HCT116 (cell line): ENCODE measurements at places on chromosomes 2 and 18. TPM values are rescaled to one million over a fixed set of nuclear protein-coding genes. Genes with fewer than 3 reads are reported as not detected.

DNA sequence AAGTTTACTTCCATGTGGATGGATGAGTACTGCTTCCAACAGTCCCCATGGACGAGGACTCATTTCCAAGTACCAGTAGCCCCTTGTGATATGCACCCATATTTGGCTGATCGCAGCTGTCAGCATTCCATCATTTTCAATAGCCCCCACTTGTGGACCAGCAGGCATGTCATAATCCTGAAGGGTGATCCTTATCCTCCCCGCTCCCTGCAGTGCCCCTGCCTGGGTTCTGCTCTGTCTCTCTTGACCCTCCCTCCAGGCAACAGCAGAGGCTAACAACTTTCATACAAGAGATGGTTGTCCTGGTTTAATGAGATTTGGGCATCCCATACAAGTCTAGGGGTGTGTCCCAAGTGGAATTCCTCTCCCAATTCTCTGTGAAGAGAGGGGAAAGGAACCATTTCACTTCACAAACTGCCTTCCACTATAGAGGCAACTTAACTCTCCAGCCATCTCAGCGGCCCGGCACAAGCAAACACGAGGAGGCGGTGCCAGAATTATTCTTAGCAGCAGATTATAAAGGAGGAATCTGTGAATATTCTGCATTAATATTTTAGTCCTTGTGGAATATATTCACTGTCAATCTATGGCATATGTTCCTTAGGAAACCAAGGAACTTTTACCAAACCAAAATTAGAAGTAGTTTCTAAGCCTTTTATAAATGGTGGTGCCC, 110.7 kb downstream of the RTN4 start:
- no peak for DNase-seq

- DNase-seq = no peak
These were observed 3.7 kb downstream of the GPR35 start for GRCh38 chr2:240628808-240629618.

GRCh38 chr18:76498064-76498463, 3.0 kb upstream of the ZNF516 start:
- no peak for DNase-seq

DNA sequence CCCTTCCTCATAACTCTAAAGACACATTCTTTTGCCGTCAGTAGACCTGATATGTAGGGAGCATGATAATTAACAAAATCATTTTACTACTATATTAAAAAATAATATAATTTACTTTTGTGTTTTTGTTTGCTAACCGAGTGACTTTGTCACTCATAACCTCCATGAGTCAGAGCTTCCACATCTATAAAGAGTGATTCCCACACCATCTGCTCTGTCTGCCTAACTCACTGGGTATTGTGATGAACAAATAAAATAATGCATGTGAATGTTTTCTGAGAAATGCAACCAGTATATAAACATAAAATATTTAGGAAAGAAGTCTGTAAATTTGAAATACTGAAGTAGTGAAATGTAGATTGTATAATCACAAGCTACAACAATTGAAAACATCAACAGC, 123.4 kb upstream of the DSEL start:
- no peak for DNase-seq

DNA sequence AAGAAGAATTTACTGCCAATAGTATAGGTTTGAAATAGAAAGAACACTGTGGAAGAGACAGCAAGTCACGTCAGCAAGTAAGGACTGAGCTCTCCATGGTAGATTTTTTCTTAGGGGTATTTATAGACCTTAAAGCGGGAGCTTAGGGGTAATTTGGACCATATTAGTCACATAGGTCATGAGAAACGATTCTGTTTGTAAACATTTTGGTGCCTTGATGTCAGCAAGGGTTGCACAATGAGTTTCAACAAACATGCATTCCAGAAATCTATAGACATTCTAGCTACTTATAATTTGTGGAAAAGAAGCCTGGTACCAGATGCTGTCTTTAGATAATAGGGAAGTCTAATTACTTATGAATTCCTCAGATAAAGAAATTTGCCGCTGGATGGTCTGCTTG, 624.7 kb downstream of the TDRD15 start:
- DNase-seq = no peak

- DNase-seq = no peak
These were observed 324.0 kb downstream of the RNF144A start for GRCh38 chr2:7241041-7241745.

GRCh38 chr18:35732162-35732561, 150.6 kb downstream of the GALNT1 start:
- DNase-seq = no peak

DNA sequence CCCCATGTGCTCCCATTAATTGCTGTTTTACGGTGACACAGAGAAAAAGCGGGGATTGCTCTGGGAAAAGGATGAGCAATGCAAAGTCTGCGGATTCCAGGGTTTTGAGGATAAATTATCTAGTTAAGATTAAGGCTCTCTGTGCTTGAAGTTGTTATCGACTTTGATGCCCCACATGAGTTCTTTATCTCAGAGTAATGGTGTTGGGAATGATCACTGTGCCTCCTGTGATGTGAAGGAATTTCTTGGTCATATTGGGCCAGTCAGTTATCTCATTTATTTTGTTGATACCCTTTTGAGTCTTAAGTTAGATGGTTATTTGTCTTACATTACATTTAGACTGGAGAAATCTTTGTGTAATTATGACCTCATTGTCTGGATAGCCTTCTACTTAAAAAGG, 184.6 kb upstream of the MEX3C start:
- DNase-seq = no peak

GRCh38 chr2:114543236-114543766, 100.9 kb downstream of the DPP10 start:
- DNase-seq = no peak

DNA sequence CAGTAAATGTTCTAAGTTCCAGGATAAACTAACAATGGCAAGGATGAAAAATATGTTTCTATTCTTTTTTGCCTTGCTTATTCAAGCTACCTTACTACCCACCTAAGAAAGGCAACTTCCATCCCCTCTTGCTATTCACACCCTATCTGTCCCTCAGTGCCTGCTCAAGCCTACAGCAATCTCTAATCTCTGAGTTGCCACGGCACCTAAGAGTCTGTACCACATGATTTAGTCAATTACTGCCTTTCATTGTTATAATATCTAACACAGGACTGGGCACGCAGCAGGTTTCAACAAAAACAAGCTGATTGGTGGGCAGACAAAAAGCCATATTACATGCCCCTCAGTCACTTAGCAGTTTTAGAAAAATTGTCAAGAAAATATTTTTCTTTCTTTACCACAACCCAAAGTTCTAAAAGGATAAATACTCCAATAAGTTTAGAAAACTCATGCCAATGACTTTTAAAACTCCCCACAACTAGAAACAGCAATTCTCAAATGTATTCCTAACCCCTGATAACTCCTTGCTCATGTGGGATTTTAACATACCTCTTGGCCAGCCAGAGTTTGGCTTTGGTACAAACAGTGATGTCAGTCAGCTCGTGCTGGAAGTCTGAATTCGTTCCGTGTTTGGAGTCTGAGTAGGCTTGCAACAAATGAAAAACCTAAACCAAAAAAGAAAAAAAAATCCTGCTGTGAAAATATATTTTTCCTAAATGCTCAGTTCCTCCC, 117.3 kb upstream of the ZFP36L2 start:
- no peak for DNase-seq

- no peak for DNase-seq
These were observed 1506.2 kb upstream of the NXPH2 start for GRCh38 chr2:140286377-140286776.

- no peak for DNase-seq
These were observed 130.9 kb downstream of the UXS1 start for GRCh38 chr2:106063181-106063580.

DNA sequence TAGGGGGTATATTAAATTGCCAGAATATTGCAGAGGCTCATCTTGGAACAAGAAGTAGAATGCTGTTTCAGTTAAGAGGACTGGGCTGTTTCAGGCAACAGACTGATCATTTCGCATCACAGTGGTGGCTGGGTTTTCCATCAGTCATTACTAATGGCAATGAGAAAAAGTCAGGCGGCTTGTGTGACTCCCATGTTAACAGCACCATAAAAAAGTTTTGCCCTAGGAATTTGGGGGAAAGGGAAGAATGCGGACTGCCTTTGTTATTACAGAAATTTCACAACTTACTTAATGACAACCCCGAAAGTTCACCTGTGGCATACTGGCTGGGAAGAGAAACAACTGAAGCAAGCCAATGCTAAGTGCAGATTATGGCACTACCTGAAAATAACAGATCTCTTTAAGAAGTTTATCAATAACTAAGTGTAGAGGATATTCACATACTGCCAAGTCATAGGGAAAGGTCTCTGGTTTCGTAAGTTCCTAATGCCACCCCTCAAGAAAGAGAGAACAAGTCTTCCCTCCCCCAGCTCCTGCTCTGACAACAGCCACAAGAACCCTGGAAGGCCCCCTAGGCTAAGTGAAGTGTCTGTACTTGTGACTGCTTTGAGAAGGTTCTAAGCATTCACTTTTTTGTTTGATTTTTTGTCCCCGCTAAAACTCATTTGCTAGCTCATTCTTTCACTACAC, 40.5 kb upstream of the AP1S3 start:
- no peak for DNase-seq

GRCh38 chr2:162518894-162519293, 175.0 kb downstream of the GCA start:
- no peak for DNase-seq

GRCh38 chr2:5696945-5697521, 4.8 kb downstream of the SOX11 start:
- no peak for DNase-seq

DNA sequence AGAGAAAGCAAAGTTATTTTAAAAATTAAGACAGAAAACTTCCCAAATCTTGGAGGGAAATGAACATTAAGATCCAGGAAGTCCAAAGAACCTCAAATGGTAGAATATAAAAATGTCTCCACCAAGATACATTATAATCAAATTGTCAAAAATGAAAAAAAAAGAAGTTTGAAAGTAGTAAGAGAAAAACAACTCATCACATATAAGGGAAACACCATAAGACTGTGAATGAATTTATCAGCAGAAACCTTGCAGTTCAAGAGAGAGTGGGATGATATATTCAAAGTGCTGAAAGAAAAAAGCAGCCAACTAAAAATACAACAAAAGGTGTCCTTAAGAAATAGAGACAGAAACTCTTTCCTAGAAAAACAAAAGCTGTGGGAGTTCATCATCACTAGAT, 73.0 kb downstream of the L3MBTL4 start:
- no peak for DNase-seq

DNA sequence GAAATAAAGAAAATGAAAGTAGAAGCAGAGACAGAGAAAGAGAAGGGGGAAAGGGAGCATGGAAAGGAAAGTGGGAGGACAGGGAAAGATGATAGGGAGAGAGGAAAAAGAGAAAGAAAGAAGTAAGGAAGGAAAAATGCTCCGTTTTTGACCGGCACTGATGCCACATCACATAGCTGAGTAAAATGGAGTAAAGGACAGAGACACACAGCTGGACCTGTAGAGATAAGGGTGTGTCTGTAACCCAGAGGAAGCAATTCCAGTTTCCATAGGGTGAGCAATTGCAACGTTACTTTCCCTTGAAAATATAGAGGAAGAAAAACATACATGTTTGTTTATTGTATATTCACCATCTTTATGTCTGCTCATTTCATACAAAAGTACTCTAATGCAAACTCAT, 1866.9 kb upstream of the PIK3C3 start:
- no peak for DNase-seq

- no peak for DNase-seq
These were observed 119.7 kb downstream of the INHBB start for GRCh38 chr2:120465701-120465988.

DNA sequence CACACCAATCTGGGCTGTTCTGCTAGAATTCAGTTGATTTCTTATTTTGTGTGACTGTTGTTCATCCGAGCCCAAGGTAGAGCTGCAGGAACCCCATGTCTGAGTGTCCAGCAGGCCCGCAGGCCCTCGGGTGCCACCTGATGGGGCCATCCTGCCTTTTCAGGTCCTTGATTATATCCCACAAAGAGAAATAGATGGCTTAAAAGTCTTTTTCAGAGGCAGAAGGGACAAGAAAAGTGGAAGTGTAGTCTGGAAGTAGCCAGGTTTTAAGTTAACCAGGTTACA, 52.2 kb downstream of the AGAP1 start:
- no peak for DNase-seq

DNA sequence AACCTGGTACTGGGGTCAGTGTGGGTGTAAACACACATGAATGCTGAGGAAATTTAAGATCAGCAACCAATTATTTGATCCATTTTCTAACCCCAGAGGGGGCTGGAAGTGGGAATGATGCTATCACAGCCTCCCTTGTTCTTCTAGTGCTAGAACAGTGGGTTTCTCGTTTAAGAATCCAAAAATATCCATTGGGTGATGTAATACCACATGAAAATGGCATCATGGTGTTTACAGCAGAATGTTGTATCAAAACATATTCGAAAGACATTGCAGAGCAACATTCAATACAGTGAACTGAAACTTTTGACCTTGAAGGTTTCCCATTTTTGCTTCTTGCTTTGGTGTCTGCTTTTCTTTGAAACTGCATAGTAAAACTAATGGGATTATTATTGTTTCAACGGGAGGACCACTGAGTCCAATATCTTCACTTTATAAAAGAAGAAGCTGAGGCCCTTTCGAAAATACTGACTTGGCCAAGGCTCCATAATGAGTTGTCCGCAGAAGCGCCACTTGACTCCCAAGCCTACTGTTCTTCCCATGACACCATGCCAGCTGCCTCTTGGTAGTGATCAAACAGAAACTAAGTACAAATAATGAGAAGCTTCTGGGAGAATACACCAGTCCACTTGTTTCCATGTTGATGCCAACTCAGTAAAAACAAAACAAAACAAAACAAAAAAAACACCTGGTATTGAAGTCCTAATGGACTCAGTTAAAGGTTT, 106.1 kb downstream of the COLEC12 start:
- no peak for DNase-seq

GRCh38 chr2:222595581-222595980, 60.3 kb downstream of the FARSB start:
- DNase-seq = no peak

DNA sequence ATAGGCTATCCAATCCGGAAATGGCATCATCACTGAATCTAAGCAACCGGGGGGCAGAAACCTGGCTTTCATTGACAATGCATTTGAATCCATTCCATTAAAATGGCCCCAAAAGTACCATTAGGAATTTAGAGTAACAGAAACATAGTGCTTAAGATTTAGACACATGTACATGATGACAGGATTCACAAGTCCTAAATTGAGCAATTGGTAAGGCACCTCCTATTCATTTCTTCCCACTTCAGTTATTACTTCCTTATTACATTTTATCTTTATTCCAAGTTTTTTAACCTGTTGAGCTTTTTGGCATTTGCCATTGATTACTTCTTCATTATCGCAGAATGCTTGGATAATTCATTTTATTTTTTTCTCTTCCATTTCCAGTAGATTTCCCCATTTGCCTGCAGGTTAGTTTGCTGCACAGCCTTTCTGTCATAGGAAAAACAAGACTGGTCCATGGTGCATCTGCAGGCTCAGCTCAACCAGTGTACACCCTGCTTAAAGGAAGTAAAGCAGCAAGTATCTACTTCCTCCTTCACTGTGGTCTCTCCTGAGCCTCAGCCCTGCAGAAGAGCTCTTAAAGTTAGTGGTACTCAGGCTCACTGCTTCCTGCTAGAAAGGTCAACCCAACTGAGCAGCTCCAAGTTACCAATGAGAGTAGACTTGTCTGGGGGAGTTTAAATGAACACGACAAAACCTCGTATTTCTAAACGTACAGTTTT, 89.2 kb downstream of the DOCK10 start:
- DNase-seq = no peak

Gene CHN1
- total RNA-seq = 3.6 TPM

Gene PLEKHH2
- 7.8 TPM for total RNA-seq

Gene KCNE4
- not detected for total RNA-seq

Gene METAP1D
- 15.8 TPM for total RNA-seq

Gene CRYBA2
- total RNA-seq = not detected

Gene HOXD13
- total RNA-seq = not detected

Gene DSG4
- 0.07 TPM for total RNA-seq

Gene TMEM163
- total RNA-seq = 0.12 TPM

Gene CXCR4
- 1.3 TPM for total RNA-seq

Gene IFT172
- 13.7 TPM for total RNA-seq

Gene POMC
- not detected for total RNA-seq
